Stimulated activated CD4-positive, alpha-beta T cell treated with anti-CD3 and anti-CD28 coated beads, Interleukin-1b, Interleukin-23, amount 100 ng/mL, for 4 hours (primary cell): ENCODE measurements at places on chromosomes 1 and 21.

DNA sequence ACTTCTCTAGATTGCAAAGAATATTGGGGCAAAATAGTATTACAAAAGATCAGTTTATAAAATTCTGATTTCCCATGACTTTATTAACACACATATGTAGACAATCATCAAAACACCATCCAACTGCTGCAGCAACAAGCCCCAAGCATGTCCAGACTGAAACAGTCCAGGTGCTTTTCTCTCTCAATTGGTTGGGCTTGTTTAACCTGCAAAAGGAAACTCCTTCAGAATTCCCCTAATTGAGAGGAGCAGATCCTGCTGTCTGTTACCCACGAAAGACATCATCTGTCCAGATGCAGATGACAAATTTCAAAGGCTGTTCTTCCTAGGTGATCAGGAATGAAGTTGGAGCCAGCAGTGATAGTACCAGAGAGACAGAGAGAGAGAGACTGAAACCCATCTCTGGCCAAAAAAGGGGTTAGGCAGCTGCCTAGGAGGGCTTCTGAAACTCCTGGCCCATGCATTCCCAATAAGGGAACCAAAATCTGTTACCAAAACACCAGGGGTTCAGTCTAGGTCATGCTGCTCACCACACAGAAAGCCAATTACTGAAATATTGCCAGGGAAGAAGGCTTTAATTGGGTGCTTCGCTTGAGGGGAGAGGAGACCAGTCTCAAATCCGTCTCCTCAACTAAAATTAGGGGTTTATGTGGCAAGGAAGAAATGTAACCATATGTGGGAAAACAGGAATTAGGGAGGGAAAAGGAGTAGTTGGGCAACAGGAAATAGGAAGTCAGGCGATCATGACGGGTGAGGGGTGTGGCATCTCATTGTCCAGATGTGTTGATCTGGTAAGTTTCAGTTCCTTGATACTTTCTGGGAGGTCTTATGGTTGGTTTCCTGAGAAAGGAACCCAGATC lies 34.7 kb upstream of the RGL1 start:
- no peak for DNase-seq

DNA sequence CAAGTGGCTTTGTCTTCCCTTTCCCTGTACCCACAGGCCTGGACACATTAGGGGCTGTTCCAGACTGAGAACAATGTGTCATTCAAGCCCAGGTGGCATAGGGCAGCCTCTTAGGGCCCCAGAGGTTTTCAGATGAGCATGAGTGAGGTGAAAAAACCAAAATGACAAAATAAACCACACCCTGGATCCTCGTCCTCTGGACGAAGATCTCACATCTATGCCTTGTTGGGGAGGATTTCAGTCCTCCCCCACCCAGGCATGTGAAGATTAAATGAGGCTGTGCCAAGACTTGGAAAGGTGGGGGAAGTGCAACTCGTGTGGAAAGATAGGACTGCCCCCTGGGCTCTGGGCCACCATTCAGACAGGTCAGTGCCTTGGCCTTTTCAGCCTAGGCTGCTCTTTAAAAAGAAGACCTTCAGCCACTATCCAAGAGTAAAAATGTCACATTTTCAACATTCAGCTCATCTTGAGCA lies 32.8 kb upstream of the IL19 start:
- no peak for DNase-seq

- DNase-seq = no peak
Measured at GRCh38 chr1:172341697-172342096, 78.8 kb upstream of the C1orf105 start.

DNA sequence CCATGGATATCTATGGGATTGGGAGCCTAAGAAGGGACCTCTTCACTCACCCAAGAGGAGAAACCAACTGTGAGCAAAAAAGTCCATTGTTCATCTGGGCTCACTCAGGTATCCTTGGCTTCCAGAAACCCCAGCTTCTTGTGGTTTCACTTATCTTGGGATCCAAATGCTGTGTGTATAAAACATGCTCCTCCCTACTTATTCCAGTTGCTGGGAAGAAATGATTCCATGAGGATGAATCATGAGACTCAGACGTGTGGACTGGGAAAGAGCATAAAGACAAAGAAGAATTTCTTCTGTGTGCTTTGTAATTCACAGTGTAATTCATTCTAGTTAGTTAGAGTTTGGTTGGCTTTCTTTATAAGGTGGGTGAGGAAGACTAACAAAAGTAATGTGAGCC lies 283.7 kb downstream of the ZNF648 start:
- no peak for DNase-seq

DNA sequence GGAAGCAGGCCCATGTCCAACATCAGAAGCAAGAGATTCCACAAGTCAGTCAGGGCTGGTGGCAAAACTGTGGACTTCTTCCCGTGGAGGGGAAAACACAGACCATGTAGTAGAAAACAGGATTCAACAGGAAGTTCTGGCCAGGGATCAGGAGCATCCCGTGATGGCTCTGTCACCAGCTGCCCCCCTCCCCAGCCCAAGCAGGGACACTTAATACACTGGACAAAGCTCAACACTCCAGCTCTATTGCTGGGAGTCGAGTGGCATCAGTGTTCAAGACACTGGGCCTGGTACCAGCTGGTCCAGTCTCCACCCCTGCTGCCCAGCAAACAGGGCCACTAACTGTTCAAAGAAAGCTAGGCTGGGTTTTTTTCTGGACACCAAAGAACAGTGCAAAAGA lies 3.7 kb downstream of the SLC45A3 start:
- no peak for DNase-seq

DNA sequence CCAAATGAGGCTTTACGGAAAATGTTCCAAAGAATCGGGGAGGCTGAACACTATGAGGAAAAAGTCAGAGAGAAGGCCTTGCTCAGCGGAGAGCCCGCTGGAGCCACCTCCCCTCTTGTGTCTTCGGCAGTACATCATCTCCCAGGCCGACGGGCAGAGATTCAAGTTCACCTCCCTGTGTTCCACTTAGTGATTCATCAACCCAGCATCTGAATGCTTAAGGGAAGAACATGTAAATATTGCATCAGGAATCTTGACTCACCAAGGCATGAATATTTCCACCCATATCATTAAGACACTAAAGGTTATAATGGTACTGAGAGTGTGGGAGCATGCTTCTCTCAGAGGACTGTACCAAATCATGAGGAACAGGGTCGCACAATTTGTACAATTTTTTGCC lies 172.5 kb downstream of the ST6GALNAC5 start:
- no peak for DNase-seq

DNA sequence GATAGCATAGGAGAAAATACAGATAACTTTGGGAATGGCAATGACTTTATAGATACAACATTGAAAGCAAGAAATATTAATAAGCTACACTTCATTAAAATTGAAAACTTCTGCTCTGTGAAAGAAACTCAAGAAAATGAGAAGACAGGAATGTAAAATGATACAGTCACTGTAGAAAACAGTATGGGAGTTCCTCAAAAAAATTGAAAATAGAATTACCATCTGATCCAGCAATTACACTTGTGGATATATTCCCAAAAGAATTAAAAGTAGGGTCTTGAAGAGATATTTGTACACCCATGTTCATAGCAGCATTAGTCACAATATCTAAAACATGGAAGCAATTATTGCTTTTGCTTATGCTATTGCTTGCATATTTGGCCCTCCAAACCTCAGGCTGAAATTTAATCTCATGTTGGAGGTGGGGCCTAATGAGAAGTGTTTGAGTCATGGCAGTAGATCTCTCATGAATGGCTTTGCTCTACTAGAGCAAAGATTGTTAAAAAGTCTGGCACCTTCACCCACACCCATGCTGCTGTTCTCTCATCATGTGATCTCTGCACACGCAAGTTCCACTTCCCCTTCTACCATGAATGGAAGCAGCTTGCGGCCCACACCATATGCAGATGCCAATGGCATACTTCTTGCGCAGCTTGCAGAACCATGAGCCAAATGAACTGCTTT lies 15.3 kb upstream of the AHCYL1 start:
- DNase-seq = no peak

GRCh38 chr1:6141592-6141991 lies 38.5 kb downstream of the CHD5 start:
- DNase-seq = no peak

DNA sequence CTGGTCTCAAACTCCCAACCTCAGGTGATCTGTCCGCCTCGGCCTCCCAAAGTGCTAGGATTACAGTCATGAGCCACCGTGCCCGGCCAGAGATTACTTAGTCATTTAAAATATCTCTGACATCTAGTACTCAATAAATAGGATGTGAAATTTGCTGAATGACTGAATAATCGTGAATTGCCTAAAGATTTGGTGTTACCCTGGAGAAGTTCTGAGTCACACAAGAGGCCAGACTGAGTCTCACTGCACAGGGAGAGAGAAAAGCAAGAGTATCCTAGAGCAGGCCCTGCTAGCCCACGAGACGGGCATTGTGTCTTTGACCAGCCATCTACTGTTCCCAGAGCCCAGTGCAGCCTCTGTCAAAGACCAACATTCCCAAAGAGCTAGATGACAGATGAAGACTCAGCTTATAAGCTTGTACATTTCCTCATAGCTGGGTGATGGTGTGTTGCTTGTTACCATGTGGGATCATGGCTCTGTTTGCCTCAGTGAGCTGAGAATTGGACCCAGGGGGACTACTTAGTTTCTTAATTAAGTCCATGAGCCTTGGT lies 5.6 kb upstream of the EIF4G3 start:
- no peak for DNase-seq

DNA sequence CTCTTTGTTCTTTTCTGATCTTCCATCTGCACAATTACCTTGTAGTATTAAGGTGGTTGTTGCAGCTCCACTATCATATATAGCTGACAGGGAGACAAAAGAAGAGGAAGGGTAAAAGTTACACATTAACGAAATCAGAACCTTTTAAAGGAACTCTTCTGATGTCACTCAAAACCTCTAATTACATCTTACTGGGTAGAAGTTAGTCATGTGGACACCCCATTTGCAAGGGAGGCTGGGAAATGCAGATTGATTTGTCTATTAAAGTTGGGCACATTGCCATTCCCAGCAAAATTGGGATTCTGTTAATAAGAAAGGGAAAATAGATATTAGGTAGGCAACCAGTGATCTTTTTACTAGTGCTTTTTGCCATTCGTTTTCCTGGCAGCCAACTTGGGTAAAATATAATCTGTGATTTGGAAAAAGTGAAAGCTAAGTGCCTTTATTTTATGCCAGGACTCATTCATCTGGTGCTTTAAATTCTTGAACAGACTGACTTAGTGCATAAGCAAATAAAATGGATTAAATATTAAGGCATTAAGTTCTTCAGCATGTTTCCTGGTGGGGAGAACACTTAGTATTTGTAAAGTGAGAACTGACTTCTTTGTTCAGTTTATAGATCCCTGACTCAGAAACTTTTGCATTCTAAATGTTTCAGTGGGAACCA lies 71.3 kb downstream of the DNM3 start:
- no peak for DNase-seq

- no peak for DNase-seq
Measured at GRCh38 chr1:177044390-177044789, 120.1 kb downstream of the ASTN1 start.

- no peak for DNase-seq
Measured at GRCh38 chr21:43645136-43645891, 14.0 kb downstream of the HSF2BP start.

DNA sequence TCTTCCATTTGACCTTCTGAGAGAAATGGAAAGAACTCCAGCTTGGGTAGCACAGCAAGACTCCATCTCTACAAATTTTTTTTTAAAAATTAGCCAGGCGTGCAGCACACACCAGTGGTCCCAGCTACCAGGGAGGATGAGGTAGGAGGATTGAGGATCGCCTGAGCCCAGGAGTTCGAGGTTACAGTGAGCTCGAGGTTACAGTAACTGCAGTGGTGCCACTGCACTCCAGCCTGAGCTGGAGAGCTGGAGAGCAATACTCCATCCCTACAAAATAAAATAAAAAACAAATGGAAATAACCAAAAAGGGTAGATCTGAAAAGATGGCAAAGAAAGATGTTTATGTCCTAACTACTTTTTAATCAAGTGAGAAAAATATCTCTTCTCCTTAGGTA lies 14.5 kb downstream of the POGZ start:
- DNase-seq = no peak

DNA sequence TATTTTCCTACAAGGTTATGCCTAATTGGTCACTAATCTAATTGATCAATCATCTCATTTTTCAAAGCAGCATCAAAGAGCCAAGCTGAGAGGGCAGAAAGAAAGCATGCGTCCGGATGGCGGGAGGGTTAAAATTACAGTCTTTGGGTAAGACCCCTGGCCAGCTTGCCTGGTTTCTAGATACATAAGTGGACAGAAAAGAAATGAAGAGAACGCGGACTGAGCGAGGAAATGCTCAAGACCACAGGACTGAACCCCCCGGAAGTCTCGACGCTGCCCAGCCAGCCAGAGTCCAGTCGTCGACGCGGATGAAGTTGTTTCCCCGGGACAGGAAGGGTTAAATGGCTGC lies 297.2 kb downstream of the OMA1 start:
- no peak for DNase-seq

DNA sequence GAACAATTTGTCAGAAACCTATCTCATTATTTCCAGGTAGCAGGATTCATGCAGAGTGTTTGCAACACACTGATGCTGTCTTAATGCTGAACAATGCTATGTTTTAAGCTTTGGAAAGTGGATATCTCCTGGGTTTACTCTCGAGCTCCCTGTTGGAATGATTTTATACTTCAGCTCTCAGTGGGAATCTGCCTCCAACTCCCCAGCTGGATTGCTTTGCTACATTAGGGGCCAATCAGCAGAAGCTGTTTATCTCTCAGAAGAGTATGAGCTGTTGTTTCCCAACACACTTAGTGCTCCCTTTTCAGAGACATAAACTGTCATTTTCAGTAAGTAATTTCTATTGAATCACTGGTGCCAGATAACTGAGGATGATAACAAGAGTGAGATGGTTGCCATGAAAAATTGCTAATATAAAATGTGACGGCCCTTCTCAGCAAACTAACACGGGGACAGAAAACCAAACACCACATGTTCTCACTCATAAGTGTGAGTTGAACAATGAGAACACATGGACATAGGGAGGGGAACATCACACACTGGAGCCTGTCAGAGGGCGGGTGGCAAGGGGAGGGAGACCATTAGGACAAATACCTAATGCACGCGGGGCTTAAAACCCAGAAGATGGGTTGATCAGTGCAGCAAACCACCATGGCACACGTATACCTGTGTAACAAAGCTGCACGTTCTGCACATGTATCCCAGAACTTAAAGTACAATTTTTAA lies 265.9 kb upstream of the RUNX1 start:
- DNase-seq = no peak

DNA sequence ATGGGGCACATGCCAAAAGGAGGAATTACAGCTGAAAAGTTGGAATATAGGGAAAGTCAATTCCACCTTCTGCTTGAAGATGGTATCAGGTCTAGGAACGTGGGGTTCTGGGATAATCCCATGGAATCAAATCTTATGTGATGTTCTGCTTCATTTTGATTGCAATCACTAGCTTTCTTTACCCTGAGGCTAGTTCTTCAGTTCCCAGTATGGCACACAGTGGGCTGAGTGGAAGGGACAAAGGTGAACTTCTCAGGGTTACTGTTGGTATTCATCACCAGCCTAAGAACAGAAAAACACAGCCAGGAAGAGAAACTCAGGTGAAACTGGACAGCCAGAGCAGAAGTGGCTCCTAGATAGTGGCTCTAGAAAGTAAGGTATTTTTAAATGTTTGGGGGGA lies 117.8 kb downstream of the TNFSF18 start:
- no peak for DNase-seq

- DNase-seq = no peak
Measured at GRCh38 chr1:93675931-93676330, 5.7 kb downstream of the BCAR3 start.

GRCh38 chr1:150225546-150225945 lies 10.4 kb downstream of the ANP32E start:
- DNase-seq = no peak
